Posterior vena cava (tissue), 2 donors: ENCODE measurements at places on chromosomes 16 and 17. TPM values are rescaled to one million over a fixed set of nuclear protein-coding genes. Genes with fewer than 3 reads are reported as not detected.

Gene FOXJ1
- not detected for total RNA-seq

Gene HS3ST2
- total RNA-seq = 4.0 TPM

Gene STH
- total RNA-seq = not detected

Gene NETO2
- total RNA-seq = 1.3 TPM

Gene RGS11
- 10.6 TPM for total RNA-seq

Gene TP53TG3B
- not detected for total RNA-seq

DNA sequence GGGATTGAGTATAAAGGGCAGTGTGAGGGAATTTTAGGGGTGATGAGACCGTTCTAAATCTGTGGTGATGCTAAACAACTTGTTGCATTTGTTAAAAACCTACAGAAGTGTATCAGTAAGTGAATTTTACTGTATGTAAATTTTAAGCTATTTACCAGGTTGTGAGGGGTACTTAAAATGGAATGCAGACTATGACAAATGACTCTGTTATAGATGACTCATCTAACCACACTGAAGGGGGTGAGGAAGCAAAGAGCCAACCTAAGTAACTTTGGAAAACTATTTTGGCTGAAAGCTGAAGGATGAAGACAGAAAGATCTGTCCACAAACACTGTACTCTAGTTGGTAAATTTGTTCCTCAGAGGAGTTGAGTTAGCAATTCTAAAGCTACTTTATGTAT is 5.3 kb upstream of the MKS1 start:
- no peak for DNase-seq

GRCh38 chr16:3652373-3653195 is 1.9 kb upstream of the DNASE1 start:
- peak; percentile 77 for DNase-seq

DNA sequence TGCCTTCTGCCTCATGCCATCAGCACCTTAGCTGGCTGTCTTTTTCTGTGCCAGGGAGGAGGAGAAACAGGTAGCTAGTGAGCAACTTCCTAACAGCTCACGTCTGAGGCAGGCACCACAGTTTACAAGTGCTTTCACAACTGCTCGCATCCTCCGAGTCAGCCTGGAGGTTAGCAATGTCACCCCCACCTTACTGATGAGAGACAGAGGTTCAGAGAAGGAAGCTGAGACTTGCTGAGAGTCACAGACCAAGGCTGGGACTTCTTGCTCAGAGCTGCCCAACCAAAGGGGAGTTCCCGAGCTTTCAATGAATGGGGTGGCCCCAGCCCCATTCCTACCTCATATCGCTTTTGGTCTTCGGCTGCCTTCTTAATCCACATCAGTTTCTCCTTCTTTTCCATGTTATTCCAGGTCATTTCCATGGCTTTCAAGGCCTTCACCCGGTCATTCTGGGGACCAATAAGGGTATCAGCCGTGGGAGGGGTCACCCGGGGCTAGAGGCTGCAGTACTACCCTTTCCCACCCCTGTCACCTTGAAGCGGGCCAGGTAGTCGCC is 9.6 kb downstream of the UBTF start:
- DNase-seq = no peak

DNA sequence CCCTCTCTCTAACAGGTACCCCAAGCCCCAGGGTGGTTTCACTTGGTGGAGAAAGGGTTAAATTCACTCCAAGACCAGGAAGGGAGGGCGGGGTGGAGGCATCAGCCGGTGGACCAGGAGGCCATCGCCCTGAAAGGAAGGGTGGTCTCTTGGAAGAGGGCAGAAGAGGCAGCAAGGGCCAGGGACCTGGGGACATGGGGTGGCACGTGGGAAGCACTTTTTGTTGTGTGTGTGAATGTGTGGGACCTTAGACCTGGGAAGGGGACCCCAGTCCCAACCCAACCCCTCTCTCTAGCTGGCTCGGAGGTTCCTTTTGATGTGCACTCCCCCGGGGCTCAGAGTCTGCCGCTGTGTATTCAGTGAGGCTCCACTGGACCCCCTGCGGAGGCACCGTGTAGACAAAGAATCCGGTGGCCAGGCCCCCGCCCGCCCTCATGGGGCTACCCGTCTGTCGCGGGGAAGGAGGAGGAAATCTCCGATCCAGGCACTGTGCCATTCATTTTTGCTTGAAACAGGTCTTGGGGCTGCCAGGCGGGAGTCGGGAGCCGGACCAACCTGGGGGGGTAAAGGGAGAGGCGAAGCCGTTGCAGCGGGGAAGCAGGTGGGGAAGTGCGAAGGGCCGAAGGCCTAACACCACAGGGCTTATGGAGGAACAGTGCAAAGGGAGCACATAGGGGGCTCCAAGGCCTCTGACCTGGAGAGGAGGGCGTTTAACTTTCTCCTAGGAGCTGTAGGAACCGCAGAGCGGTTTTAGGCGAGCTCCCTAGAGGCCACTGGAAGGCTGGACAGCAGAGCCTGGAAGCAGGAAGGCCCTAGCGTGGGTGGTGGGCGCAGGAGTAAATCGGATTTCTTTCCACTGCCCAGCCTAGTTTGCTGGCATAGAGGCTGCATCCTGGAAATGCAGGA is 3.2 kb upstream of the WNT3 start:
- no peak for DNase-seq

- no peak for DNase-seq
These were observed 210.2 kb downstream of the CCDC182 start for GRCh38 chr17:57534863-57535248.

- no peak for DNase-seq
These were observed 324.7 kb downstream of the SEC14L1 start for GRCh38 chr17:77465358-77466041.

GRCh38 chr16:31085411-31085810 is 3.3 kb downstream of the PRSS53 start:
- DNase-seq = no peak
